Nephron progenitor cell (in vitro differentiated cells): ENCODE measurements at places on chromosomes 3 and 15.

DNA sequence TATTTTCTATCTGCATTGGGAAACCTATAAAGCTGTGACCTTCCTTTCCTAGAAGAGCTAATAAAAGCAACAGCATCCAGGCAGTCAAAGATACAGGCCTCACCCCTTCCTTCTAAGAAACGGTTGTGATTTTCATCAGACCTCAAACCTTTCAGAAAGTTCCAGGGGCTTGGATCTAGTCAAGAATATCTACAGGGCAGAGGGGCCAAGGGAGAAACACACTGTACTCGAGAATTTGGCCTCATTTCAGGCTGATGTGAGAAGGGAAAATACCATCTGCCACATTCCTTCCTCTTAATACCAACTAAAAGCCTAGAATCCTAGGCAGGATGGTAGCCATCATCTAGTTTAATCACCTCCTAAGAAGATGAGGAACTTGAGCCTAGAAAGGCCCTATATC lies 24.5 kb upstream of the BCL6 start:
- no peak for DNase-seq

- DNase-seq = no peak
Measured at GRCh38 chr15:84736375-84736774, 12.0 kb upstream of the ZNF592 start.

DNA sequence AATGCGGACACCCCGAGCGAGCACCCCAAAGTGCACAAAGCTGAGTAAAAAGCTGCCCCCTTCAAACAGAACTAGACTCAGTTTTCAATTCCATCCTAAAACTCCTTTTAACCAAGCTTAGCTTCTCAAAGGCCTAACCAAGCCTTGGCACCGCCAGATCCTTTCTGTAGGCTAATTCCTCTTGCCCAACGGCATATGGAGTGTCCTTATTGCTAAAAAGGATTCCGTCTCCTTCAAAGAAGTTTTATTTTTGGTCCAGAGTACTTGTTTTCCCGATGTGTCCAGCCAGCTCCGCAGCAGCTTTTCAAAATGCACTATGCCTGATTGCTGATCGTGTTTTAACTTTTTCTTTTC lies 5.3 kb downstream of the BHLHE40 start:
- no peak for DNase-seq

GRCh38 chr3:112689989-112690388 lies 49.0 kb upstream of the CCDC80 start:
- peak; percentile 11 for DNase-seq

DNA sequence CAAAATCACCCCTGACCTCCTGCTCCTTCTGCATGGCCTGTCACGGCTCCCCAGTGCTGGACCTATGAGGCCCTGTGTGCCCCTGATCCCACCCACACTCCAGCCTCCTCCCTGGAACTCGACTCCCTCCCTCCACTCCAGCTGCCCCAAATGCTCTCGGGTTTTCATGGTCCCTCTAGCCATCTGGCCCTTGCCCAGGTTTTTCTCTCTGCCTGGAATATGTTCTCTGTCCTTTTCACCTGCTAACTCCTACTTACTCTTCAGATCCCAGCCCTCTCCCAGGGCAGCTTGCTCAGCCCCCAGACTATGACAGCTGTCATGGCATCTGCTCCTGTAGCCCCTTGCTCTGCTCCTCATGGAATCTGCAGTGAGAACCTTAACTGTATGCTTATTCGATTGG lies 30.3 kb downstream of the DUSP7 start:
- DNase-seq = no peak

DNA sequence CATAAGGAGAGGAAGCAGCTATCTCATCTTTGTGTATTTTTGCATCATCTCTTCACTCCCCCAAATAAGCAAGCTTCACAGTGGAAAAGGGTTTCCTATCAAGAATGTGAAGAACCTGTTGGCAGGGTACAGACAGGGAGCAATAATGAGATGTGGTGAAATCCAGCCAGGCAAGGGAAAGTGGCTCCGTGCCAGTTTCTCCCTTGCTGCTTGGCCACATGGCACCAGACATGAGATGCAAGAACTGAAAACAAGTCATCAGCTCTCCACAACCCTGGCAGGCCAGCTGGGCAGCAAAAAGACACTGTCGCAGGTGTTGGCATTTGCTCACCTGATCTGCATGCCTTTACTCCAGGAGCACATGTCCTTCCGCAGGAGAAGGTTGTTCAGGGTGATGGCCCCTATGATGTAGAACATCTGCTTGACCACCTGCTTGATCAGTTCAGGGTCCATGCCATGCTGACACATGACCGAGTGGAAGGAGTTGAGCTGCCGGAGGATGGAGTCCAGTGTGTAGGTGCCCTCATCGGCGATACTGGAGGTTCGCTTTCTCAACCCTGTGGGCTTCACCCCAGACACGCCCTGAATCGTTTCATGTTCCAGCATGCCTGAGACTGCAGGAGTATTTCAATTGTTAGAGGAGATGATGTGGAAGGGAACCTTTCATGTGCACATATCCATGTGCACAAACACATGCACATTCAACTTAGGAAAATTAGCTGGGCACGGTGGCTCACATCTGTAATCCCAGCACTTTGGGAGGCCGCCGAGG lies 23.3 kb upstream of the MYO5C start:
- no peak for DNase-seq

- DNase-seq = peak; percentile 14
Measured at GRCh38 chr3:170907637-170908234, 701 bp downstream of the EIF5A2 start.

DNA sequence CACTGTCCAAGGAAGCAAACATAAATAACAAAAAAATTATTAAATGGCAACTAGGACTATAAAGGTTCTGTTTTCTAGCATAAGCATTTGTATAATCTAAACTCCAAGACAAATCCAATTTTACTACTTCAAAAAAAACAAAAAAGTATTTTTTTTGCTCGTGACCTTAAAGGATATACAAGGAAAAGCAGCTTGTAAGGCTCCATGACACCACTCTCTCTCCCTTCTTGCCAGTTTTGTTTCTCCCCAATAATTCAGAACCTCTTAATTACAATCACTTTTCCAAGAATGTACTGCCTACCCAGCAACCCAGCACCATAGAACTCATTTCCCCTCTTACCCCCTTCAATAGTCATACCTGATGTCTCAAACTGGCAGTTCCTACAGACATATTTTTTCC lies 496.2 kb downstream of the GRM7 start:
- no peak for DNase-seq
